Activated T-helper 1 cell treated with anti-CD3 and anti-CD28 coated beads, Interleukin-12 subunit alpha, Interleukin-12 subunit beta, Interleukin-2, Interleukin-4 antibody, amounts not matched to agents 30 ng/mL and 10 ng/mL and 1 ng/mL, durations not matched to agents 14 hours and 24 hours and 36 hours (primary cell): ENCODE measurements at places on chromosomes 2 and 18.

DNA sequence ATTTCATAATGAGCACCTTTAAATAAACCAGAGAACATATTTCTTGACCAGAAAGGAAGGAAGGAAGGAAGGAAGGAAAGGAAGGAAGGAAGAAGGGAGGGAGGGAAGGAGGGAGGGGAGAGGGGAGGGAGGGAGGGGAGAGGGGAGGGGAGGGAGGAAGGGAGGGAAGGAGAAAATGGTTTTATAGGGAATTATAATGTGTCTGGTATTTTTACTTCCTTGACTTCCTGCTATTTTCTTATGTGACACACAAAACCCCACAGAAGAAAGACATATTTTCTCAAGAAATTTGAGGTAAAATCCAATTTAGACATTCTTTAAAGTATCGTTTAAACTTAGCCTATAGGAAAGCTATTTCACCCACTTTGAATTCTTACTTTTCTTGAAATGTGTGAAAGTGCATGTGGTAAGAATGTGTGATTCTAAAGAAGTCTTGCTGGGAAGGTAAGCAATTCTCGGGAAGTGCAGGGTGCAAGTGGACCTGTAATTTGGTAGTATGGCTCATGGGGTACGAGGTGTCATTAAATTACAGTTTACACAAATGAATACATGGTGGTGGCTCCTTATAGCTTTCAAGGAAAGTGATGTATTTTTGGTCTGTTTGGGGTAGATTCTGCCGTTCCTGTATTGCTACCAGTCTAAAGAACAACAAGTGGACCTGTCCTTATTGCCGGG is 18.0 kb downstream of the RNF125 start:
- H3K27me3 ChIP-seq = no peaks in the 10 kb centered on the region
- peak overlapping the region; percentile 49 for H3K4me3 ChIP-seq
- no peak for DNase-seq
- peak overlapping the region; percentile 70 for H3K27ac ChIP-seq
- peaks cover 46% of the 10 kb centered on the region for H3K36me3 ChIP-seq

DNA sequence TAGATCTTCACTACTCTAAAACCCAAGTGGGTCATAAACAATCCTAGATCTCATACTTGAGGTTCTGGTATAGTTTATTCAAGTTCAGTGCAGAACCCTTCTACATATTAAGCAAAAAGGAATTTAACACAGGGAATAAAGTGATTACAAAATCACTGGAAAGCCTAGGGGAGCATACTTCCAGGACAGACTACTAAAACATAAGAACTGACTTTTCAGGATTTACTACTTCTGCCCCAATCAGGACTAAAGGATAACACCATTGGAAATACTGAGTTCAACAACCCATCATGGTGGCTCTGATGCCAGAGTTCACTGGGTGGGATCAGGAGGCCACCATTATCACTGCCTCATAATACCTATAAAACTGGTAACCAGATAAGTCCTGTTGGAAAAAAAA is 123.6 kb downstream of the DNAH7 start:
- H3K4me1 ChIP-seq = no peaks in the 10 kb centered on the region
- peaks cover 2% of the 10 kb centered on the region for H3K27me3 ChIP-seq
- DNase-seq = no peak
- no peaks in the 10 kb centered on the region for H3K36me3 ChIP-seq
- H3K4me3 ChIP-seq = no peak overlapping the region

DNA sequence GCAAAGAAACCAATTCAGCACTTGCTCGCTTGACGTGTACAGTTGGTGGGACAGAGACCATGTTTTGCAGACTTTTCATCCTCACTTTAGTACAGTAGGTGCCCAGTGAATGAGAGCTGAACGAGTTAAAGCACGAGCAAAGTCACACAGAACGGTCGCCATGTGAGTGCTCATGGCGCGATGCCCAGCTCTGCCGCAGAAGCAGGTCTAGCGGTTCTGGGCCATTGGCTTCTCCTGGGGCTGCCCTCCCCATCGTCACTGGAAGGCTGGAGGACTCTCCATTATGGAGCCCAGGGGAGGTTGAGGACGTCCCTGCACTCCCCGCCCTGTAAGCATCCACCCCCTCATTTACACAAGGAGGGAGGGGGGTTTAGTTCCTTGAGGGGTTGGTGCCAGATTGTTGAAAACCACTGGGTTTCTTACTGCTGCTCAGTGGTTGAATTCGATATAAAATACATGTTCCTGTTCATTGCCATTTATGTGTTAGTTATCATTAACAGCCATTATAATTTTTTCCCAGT is 24.9 kb downstream of the PTGR3 start:
- peaks cover 7% of the 10 kb centered on the region for H3K27me3 ChIP-seq
- no peak for DNase-seq

- H3K36me3 ChIP-seq = no peaks in the 10 kb centered on the region
- peak overlapping the region; percentile 26 for H3K4me3 ChIP-seq
- DNase-seq = no peak
- no peaks in the 10 kb centered on the region for H3K4me1 ChIP-seq
- peaks cover 28% of the 10 kb centered on the region for H3K27me3 ChIP-seq
- no peak overlapping the region for H3K27ac ChIP-seq
Observed at GRCh38 chr2:118807668-118808428, 39.6 kb downstream of the EN1 start.

- H3K36me3 ChIP-seq = no peaks in the 10 kb centered on the region
- no peak overlapping the region for H3K4me3 ChIP-seq
- H3K27me3 ChIP-seq = no peaks in the 10 kb centered on the region
- H3K4me1 ChIP-seq = no peaks in the 10 kb centered on the region
- no peak for DNase-seq
Observed at GRCh38 chr2:96694816-96695455, 44.9 kb downstream of the LMAN2L start.

- no peaks in the 10 kb centered on the region for H3K4me1 ChIP-seq
- DNase-seq = no peak
- H3K4me3 ChIP-seq = no peak overlapping the region
- no peaks in the 10 kb centered on the region for H3K36me3 ChIP-seq
- H3K27me3 ChIP-seq = no peaks in the 10 kb centered on the region
- no peak overlapping the region for H3K27ac ChIP-seq
Observed at GRCh38 chr18:44039826-44040225, 640.9 kb upstream of the SETBP1 start.

DNA sequence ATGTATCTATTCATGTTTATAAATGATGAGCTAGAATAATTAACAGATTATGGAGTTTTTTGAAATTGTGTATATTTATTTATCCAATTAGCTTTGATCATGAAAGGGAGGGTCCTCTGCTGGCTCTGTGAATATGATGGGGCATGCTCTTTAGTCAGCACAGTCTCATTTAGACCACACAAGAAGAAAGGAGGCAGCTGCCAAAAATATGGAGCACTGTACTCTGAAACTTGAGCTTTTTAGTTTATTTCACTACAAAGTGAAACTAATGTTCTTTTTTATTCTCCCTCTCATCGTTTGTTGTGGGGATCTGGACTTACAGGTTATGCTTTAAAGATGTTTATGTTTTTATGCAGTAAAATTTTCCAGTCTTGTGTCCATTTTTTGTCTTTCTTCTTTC is 266.9 kb upstream of the GULP1 start:
- H3K36me3 ChIP-seq = no peaks in the 10 kb centered on the region
- peaks cover 2% of the 10 kb centered on the region for H3K27me3 ChIP-seq
- no peak overlapping the region for H3K4me3 ChIP-seq
- H3K4me1 ChIP-seq = no peaks in the 10 kb centered on the region

DNA sequence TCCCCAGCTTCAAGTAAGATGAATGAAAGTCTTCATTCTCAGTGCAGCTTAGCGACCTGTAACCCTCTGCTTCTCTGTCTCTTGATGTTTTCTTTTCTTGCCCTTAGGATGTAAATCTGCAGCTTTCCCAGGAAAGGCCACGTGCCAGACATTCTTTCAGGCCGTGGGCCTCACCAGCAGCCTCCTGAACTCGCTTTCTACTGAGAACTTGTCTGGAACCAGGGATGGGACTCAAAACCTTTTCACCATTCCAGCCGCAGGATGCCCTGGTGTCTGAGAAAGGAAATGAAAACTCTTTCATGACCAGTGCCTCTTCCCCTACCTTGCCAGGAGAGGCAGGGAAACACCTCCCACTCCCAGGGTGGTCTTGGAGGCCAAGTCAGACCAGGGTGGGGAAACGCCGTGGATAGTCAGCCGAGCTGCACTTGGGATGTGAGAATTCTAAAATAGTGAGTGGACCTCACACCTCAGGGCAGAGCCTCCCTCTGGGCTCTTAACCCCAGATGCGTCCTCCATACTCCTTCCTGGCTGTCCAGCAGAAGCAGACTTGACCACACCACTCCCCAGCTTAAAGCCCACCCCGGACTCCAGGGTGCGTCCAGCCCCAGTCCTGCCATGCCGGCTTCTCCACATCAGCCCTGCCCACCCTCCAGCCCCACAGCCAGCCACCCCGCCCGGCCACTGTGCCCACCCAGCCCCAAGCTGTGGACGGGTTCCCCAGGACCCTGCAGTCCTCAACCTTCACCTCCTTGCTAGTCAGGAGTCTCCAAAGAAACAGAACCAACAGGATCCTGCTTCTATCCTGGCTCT is 115.5 kb downstream of the TWIST2 start:
- H3K4me1 ChIP-seq = no peaks in the 10 kb centered on the region
- no peak overlapping the region for H3K4me3 ChIP-seq
- no peak for DNase-seq
- H3K27ac ChIP-seq = no peak overlapping the region
- no peaks in the 10 kb centered on the region for H3K36me3 ChIP-seq

DNA sequence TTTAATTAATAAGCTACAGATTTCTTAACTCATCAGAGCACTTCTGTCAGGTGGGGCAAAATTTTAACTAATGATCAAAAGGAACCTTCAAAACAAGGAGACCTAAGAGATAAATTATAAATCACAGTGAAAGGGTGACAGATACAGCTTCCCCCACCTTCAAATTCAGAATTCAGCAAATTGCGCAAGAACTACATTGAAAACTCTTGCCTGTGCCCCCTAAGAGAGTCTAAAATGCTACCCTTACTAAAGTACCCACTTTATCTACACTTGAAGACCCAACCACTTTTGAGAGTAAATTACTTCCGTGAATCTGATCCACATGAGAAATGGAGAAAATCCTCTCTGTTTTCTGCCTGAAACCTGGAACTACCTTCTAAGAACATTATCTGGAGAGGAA is 324.9 kb downstream of the PAX3 start:
- H3K27me3 ChIP-seq = peaks cover 2% of the 10 kb centered on the region
- H3K4me3 ChIP-seq = no peak overlapping the region
- no peaks in the 10 kb centered on the region for H3K4me1 ChIP-seq
- H3K27ac ChIP-seq = no peak overlapping the region
- no peaks in the 10 kb centered on the region for H3K36me3 ChIP-seq

DNA sequence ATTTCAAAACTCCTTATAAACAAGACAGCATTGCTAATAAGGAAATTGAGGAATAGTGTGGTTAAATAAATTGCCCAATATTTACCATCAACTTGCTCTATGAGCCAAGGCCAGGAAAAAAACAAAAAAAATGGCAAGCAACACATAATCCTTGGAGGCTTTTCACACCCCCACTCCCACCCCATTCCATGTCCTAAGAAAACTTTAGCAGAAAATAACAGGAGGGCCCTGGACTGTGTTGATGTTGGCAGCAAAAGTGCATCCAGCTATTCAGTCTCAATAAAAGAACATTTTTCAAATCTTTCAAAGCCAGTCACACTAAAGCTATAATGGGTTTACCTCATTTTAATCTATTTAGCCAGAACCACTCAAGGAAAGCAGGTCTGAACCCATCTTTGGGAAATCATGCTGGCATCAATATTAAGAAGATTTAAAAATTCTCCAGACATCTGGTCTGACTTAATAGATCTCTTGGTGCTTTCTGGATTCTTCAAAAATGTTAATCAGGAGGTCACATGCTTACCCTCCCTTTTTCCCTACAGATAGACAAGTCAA is 34.6 kb upstream of the STK17B start:
- H3K4me3 ChIP-seq = no peak overlapping the region
- peaks cover 46% of the 10 kb centered on the region for H3K4me1 ChIP-seq
- H3K27ac ChIP-seq = no peak overlapping the region
- no peak for DNase-seq
- no peaks in the 10 kb centered on the region for H3K27me3 ChIP-seq

- H3K36me3 ChIP-seq = peaks cover 30% of the 10 kb centered on the region
- H3K4me1 ChIP-seq = peaks cover 7% of the 10 kb centered on the region
- H3K27ac ChIP-seq = no peak overlapping the region
Observed at GRCh38 chr2:127860130-127860529, 2.2 kb upstream of the POLR2D start.

DNA sequence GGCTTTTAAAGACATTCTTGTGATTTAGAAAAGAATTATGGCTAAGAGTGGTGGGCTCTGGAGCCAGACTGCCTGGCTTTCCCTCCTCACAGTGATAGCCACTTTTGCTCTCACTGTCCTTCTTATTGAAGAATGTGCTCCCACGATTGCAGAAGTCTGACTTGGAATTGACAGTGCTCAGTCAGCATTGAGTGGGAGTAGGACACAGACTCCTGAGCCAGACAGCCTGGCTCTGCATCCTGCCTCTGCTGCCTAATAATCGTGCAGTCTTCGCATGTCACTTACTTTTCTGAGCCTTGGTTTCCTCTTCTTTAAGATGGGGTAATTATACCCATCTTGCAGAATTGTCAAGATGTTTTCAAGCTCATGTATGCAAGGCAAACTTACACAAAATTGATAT is 23.3 kb downstream of the SPATS2L start:
- H3K36me3 ChIP-seq = peaks cover 5% of the 10 kb centered on the region
- H3K27me3 ChIP-seq = no peaks in the 10 kb centered on the region
- DNase-seq = no peak
- no peaks in the 10 kb centered on the region for H3K4me1 ChIP-seq
- no peak overlapping the region for H3K27ac ChIP-seq

- H3K27me3 ChIP-seq = no peaks in the 10 kb centered on the region
- H3K4me3 ChIP-seq = no peak overlapping the region
- no peak overlapping the region for H3K27ac ChIP-seq
- no peaks in the 10 kb centered on the region for H3K36me3 ChIP-seq
Observed at GRCh38 chr2:34254272-34254878, 655.3 kb upstream of the FAM98A start.

DNA sequence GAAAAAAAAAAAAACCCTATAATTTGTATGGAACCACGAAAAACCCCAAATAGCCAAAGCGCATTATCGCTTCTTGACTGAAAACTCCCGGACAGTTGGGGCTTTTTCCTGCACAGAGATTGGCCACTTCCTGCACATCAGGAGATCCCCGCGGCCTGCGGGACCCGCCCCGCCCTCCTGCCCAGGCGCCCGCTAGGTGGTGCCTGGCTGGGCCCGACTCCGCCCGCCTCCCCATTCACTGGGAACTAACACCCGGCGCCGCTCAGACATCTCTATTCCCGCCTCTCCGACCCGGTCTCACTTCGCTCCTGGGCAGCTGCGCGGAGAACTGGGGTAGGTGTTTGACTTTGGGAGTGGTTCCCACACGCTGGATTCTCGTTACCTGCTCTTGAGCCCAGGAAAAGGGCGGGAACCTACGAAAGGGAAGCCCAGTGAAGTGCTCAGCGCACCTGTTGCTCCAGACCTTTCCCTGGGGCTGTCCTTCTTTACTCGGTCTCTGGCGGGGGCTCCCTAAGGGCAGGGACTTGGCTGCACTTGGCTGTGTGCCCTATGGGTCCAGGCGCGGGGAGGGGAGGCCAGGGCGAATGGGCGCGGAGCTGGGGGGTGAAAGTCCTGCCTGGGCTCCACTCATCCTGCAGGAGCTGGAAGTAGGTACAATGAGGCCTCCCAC is at the start of gene HMSD:
TSS of gene HMSD (plus strand) at position 234 of the 670 bp plus-strand sequence. CDS start 4,155 bp downstream, outside the sequence.
- DNase-seq = peak; percentile 68
- peaks cover 13% of the 10 kb centered on the region for H3K36me3 ChIP-seq
